ENCODE measurements at places on chromosomes 3 and 15.
A peak's percentile ranks its signal among the peaks of the same experiment; 100 is the strongest.

GRCh38 chr3:188649521-188649920, 495.6 kb downstream of the LPP start:
- peak; percentile 68 for DNase-seq

DNA sequence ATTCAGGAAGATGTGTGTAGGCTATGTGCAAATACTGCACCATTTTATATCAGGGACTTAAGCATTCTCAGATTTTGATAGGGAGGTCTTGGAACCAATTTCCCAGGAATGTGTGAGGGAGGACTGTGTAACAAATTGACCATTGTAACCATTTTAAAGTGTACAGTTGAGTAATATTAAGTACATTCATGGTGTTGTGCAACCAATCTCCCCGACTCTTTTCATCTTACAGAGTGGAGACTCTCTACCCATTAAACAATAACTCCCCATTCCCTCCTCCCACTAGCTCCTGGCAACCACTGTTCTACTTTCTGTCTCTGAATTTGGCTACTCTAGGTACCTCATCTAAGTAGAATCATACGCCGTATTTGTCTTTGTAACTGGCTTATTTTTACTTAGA, 5.1 kb downstream of the RCN2 start:
- no peak for DNase-seq

- no peak for DNase-seq
Observed at GRCh38 chr15:86193716-86194380, 114.2 kb downstream of the AGBL1 start.

GRCh38 chr3:52108302-52109232, 45.7 kb downstream of the POC1A start:
- peak; percentile 65 for DNase-seq

- DNase-seq: no peak
Observed at GRCh38 chr15:69921626-69922619, 175.8 kb downstream of the TLE3 start.

- peak; percentile 35 for DNase-seq
Observed at GRCh38 chr15:34304613-34305012, 33.0 kb downstream of the SLC12A6 start.

DNA sequence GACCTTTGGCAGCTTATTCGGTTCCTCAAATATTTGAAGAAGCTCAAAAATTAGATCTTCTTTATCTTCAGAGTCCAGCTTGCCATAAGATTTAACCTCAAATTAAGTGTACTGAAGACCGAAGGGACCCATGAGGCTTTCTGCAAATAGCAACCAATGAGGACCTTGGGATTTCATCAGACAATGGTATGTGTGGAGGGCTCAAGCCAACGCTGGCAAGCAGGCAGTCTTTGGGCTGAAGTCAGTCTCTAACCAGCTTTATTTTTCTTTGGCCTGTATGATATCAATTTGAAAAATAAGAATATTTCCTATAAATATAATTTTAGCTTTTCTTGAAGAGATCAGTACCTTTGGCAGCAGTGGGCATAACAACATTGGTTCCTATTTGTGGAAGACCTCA, 692.7 kb downstream of the MCTP2 start:
- DNase-seq: no peak

DNA sequence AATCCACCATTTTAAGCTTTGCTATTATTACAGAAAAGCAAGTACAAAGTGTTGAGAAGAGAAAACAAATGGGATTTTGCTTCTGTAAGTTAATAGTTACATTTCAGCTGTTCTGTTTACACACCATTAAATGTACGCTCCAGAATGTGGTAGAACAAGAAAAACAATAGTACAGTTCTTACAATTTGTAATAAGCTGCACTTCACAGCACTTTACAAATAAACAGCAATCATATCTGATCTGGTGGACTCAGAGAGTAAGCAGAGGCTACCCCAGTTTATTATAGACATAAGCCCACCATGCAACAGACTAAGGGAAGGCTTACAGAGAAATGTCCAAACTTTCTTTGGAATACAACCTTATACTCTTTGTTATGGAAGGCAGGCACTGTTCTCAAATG, 126.4 kb downstream of the OXSM start:
- no peak for DNase-seq
